Activated B cell treated with CpG ODN at 0.5 μM for 24 hours (primary cell): ENCODE measurements at places on chromosomes 4 and X. TPM values are rescaled to one million over a fixed set of nuclear protein-coding genes. Genes with fewer than 3 reads are reported as not detected.

DNA sequence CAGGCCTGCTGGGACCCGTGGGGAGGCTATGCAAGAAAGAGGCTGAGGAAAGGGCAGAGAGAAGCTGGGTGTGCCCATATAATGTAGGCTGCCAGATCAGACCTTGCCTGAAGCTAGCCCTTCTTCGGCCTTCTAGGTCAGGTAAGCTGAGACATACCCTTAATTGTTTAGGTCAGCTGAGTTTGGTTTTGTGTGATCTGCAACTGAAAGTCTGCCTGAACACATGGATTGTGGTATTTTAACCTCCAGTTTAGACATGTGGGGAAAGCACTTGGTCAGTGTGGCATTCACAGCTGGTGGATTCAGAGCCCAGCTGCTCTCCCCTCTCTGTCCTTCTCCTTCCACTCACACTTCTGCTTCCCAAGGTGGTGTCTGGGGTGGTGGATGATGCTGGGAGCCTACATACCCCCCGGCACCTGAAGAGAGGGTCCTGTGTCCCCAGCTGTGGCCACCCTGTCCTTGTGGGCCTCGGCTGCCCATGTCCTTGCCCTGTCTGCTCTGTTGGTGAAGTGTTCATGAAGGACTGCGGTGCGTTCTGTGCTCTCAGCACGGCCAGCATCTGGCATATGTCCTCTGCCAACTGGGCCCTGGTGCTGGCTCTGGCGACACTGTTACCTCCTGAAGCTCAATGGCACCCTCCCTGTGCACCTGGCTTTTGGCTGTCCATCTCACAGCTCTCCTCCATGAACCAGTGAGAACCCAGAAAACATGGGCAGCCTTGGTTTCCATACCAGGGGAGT is 82.1 kb downstream of the NAT8L start:
- no peak for DNase-seq

GRCh38 chr4:11566444-11567022 is 137.8 kb upstream of the HS3ST1 start:
- no peak for DNase-seq

- DNase-seq: no peak
Observed at GRCh38 chrX:133813971-133814370, 171.4 kb downstream of the GPC3 start.

DNA sequence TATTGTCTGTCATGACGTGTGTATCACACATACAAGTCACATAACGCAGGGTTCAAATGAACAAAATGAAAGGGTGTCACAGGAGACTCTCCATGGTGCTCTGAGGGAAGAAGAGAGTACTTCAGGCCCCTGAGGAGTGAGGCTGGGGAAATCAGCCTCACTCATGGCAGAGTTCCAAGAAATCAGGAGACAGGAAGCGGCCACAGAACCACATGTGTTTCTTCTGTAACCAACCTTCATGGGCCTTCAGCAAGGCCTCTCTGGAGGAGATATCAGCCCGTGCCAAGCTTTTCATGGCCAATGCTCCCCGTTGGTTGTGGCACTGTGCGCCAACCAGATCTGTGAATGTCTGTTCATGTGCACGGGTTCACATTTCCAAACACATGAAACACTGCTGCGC is 76.0 kb downstream of the NAT8L start:
- DNase-seq: no peak

GRCh38 chrX:34915463-34916225 is 27.0 kb upstream of the FAM47B start:
- no peak for DNase-seq

DNA sequence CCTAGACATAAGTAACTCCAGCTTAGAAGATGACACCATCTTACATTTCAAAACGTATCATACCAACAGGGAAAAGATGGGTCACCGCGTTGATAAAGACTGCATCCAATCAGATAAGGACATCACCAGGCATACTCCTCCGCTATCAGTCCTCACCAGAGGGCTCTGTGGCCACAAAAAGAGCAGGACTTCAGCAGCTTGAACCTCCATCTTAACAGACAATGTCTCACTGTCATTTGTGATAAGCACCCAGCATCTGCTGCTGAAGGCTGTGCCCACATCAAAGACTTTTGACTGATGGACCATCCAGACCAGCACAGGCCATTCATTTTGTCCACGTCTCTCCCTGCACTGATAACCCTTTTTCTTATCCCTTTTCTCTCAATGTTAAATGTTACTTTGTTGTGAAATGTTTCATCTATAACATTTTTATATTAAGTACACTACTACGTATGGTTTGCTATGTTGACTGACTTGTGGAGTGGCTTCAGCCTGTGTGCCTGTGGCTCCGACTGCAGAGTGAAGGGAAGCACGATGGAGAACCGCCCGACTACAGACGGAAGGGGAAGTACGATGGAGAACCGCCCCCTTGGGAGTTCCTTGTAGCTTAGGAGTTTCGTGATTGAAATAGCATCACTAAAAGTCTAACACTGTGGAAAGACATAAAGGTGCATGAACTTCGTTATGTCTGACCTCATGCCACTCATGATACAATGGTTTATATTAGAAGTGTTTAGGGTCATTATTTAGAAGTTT is 595.4 kb upstream of the AGA start:
- DNase-seq: no peak

- no peak for DNase-seq
Observed at GRCh38 chr4:131426023-131426758, 1722.9 kb upstream of the PCDH10 start.

- DNase-seq: no peak
Observed at GRCh38 chr4:5050520-5051277, 581 bp upstream of the STK32B start.

GRCh38 chrX:15849555-15849954 is 5.1 kb downstream of the AP1S2 start:
- no peak for DNase-seq

- DNase-seq: no peak
Observed at GRCh38 chrX:81390237-81390636, 188.3 kb downstream of the SH3BGRL start.

DNA sequence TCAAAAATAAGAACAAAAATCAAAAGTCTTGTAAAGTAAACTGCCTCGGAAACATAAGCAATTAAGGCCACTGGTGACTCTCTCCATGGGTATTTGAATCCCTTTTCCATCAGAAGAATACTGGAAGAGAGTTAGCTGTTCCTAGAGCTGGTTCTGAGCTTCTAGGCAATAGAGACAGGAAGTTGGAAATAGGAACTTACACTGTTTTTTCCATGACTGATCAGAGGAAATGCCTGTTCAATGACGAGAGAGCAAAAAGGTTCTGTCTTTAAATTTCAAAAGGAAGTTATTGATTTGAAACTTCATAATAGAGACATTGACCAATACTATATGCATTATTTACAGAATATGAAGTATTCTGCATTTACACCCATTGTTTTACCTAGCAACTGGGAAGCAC is 503.5 kb upstream of the ARX start:
- DNase-seq: no peak

DNA sequence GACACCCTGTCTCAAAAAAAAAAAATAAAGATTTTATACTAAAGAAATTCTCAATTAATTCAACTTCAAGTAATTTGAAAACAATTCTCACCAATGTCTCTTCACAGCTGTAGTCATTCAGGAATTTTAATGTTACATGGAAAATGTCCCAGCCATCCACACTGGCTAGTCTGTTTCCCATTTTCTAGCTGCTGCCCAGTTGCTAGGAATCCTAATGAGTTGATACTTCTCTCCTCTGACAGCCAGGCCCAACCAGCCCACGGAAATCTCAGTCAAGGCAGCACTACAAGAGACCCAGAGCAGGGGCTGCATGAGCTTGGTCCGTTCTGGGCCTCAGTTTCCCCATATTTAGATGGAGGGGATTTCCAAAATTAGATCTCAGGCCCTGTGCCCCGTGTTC is 59.1 kb downstream of the CASP3 start:
- no peak for DNase-seq

GRCh38 chr4:166312166-166312565 is 439.1 kb downstream of the TLL1 start:
- DNase-seq: no peak

DNA sequence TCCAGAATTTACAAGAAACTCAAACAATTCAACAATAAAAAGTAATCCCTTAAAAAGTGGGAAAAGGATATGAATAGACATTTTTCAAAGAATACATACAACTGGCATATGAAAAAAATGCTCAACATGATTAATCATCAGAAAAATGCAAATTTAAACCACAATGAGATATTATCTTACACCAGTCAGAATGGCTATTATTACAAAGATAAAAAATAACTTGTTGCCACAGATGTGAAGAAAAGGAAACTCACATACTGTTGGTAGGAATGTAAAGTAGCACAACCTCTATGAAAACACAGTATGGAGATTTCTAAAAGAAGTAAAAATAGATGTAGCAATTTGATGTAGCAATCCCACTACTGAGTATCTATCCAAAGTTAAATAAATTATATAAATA is 65.1 kb upstream of the DIAPH2 start:
- no peak for DNase-seq

- DNase-seq: peak; percentile 85
Observed at GRCh38 chr4:122151982-122152710, at the start of gene BLTP1. TSS of gene BLTP1 (plus strand) at chr4:122152331. CDS start at chr4:122170648, 18,317 bp downstream.

DNA sequence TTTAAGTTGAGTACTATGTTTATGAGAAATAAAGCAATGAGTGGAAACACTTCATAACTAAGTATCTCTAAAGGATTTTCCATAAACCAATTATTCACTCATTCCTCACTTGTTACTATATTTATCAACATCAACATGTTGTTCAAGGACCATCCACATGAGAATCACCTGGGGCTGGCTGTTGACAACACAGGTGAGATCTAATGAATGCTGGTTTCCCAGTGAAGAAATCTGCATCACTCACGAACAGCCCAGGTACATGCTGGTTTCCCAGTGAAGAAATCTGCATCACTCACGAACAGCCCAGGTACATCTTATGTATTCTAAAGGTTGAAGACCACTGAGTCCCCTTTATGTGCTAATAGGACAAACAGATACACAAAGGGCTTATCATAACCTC is 32.5 kb downstream of the TSPAN5 start:
- no peak for DNase-seq

DNA sequence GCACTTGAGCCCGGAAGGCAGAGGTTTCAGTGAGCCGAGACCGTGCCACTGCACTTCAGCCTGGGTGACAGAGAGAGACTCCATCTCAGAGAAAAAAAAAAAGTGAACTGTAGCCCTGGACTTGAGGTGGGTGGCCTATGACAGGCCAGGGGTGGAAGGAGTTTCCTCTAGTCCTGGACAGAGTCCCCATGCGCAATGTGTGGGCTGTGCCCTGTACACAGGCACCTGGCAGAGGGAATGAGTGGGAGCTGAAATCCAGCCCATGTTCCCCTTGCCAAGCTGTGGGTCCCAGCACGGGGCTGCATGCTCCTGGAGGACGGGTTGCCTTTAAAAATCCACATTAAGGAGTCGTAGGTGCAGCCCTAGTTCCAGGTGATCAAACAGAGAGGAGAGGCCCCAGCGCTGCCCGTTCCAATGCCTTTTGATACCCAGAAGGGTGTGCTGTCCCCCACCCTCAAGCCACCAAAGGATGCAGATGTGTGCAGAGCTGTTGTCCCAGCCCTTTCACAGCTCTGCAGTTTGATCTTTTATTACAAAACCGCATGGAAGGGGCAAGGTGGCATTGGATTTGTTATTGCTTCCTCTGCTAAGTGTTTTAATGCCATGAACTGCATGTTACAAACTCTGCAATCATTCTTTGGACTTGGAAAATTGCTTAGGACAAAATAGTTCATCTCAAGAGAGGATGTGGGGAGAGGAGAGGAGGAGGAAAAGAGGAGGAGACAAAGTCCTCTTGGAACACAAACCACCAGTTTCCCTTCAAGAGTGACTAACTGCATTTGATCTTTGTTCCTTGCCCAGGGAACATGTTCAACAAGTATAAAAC is 38.0 kb upstream of the PDK3 start:
- DNase-seq: no peak

LRRC66 gene
- total RNA-seq: 0.32 and 0.47 TPM in 2 replicates

DKK2 gene
- not detected in 2 replicates for total RNA-seq

WFS1 gene
- 2.4 and 4.3 TPM in 2 replicates for total RNA-seq

CXCR3 gene
- 5.4 and 6.4 TPM in 2 replicates for total RNA-seq

APELA gene
- not detected in 2 replicates for total RNA-seq

CCKAR gene
- total RNA-seq: not detected in 2 replicates

ATP5ME gene
- total RNA-seq: 152 and 193 TPM in 2 replicates

RTL3 gene
- not detected in 2 replicates for total RNA-seq

CRMP1 gene
- total RNA-seq: 0.09 TPM in 1 of 2 replicates, not detected in the other

DGKQ gene
- 16.3 and 16.4 TPM in 2 replicates for total RNA-seq
